ENCODE measurements at places on chromosomes 3 and 15.
A peak's percentile ranks its signal among the peaks of the same experiment; 100 is the strongest.

DNA sequence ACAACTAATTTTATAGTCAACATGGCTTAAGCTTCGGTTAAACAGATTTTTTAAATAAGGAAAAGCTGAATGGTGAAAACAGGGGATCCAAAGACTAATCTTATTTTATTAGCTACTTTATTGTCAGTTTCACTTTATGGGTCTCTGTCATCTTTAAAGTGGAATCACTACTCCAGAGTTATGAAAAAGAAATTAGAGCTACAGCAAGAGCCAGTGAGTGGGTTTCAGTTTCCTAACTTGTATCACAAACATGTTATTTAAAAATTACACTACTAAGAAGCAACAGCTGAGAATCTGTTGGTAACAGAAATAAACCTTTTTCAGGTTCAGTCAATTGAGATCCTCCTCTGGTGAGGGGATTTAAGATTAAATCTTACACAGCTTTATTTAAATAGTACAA is 10.0 kb downstream of the PHC3 start:
- DNase-seq, result no peak

DNA sequence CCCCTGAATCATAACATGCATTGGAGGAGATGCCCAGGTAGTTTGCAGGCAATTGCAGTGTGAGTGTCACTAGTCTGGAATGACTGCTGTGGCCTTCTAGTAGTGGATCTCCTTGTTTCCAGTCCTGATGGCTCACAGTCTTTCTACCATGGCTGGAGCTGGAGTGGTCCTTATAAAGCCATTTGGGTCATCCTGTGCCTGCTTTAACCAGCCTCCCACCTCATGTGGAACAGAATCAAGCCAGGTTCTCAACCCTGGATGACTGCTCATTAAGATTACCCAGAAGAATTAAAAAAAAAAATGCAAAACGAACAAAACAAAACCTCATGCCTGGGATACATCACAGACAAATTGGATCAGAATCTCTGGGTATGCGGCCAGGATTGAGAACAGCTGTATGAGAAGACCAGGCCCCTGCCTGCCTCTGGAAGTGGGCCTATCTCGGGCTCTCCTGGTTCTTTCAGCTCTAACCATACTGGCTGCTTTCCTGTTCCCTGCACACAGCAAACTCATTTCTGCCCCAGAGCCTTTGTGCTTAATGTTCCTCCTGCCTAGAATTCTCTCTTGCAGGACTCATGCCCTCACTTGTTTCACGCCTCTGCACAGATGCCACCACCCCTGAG is 96.4 kb downstream of the ITPR1 start:
- no peak for DNase-seq

- no peak for DNase-seq
These were observed 9.9 kb upstream of the TFDP2 start for GRCh38 chr3:142159083-142159740.

GRCh38 chr3:87260270-87260669 is 16.1 kb downstream of the POU1F1 start:
- peak; percentile 67 for DNase-seq

DNA sequence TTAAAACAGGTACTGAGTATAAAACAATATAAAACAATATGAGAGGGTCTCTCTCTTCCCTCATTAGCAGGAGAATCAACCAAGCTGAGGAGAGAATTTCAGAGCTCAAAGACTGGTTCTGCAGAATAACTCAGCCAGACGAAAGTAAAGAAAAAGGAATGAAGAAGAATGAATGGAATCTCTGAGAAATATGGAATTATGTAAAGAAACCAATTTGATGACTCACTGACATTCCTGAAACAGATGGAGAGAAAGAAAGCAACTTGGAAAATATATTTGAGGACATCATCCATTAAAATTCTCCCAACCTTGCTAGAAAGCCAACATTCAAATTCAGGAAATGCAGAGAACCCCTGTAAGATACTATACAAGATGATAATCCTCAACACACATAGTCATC is 630.9 kb downstream of the PYDC2 start:
- no peak for DNase-seq
